ENCODE measurements at places on chromosomes 16 and 17.

DNA sequence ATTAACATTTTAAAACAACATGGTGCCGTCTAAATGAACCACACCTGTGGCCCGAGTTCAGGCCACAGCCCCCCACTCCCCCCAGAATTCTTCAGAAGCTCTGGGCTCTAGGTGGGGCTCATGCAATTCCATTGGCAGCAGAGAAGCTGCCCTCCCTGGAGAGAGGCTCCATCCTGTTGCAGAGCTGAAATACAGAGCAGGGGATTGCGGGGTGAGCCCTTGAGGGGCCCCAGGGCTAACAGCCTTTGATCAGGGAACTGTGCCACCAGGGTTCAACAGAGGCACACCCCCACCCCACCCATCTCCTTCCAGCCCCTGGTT, 69.3 kb downstream of the ABR start:
- no peak for DNase-seq

- DNase-seq: peak; percentile 33
Measured at GRCh38 chr16:74577882-74578366, 29.0 kb downstream of the GLG1 start.

DNA sequence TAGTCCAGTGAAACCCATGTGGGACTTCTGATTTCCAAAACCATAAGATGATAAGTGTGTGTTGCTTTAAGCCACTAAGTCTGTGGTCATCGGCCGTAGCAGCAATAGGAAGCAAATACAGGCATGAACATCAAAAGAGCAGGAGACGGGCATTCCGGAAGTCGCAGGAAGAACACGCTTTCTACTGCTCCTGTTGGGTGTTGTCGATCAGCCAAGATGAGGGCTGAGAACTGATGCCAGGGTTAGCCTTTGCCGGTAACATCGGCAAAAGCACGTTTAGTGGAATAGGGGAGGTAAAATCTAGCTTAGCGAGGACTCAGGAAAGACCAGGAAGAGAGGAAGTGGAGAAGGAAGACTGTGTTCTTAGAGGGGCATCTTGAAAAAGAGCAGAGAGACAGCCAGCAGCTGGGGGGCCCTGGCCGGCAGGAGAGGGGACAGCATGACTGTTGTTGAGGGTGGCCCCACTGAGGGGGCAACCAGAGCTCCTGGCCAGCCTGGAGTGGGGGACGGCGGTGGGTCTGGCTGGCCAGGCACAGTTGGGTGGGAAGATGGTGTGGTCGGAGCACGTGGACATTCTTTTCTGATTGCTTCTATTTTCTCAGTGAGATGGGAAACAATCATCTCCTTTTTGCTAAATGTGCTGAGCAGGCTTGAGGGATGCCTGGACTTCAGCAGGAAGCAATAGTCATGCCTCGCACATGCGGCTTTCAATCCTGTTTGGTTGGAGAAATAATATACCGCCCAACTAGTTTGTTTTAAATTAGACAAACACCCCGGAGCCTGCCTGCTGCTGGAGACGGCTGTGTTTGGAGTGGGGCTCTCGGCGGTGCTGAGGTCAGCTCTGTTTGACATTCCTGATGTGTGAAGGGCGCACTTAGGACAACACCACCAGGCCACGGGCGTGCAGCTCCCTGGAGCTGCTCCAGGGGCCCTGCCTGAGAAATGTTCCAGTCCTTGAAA, 109.9 kb downstream of the METRNL start:
- DNase-seq: no peak

- peak; percentile 75 for DNase-seq
Measured at GRCh38 chr17:1460233-1460632, 4.2 kb upstream of the CRK start.

GRCh38 chr17:30074254-30074653, 42.4 kb upstream of the NSRP1 start:
- DNase-seq: no peak

DNA sequence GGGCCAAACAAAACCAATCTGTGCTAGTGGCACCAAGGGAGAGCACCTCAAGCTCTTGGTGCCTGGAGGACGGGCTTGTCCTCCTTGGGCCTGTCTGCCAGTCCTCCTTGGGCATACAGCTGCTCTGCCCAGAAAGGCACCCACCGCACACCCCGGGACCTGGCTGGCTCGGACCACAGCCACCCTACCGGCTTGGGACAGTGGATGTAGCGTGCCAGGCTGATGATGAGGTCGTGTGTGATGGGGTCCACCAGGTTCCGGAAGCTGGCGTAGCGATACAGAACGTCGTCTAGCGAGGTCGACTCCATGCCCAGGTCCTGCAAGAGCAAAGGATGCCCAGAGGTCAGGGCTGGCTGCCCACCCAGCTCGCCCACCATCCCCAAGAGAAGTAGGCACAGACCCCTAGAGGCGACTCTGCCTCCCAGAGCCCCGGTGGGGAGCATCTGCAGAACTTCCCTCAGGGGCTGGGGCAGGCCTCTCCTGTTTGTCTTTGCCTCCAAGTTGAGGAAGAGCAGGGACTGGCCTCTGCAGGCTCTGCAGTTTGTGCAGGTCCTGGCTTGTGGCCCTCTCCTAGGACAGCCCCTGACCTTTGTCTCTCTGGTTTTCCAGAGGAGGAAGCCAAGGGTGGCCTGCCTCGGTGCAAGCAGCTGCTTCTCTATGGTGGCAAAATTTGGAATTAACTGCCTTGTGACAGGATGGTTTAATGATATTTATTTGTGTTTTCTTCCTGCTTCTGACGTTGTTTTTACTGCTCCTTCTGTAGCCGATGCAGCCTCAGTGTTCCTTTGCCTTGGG, 29.7 kb downstream of the LRRC75A start:
- DNase-seq: no peak

GRCh38 chr17:82734987-82735866, at the start of gene FN3K:
Gene FN3K (plus strand): TSS chr17:82735615. CDS start chr17:82735637, 22 bp downstream.
- no peak for DNase-seq

DNA sequence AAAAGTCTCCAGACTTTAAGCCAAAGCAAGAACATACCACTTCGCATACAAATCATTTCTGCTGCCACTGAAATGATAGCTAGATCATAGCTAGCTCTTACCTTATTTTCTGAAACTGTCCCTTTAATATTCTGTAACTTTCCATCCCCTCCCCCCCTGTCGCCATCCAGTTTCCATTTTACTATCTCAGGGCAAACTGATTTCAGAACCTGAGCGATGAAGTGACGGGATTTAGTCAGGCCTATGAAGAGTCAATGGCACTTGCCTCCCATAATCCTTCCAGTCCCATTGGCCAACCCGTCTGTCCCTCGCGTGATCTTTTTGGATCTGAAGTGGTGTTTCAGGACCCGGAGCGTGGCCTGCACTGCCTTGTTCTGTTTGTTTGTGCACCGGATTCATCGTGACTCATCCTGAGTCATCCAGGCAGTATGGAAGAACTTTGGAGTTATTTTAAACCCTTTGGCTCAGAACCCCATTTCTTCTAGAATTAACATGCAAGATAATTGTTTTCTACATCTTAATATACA, 199.8 kb upstream of the CHMP6 start:
- peak; percentile 88 for DNase-seq

DNA sequence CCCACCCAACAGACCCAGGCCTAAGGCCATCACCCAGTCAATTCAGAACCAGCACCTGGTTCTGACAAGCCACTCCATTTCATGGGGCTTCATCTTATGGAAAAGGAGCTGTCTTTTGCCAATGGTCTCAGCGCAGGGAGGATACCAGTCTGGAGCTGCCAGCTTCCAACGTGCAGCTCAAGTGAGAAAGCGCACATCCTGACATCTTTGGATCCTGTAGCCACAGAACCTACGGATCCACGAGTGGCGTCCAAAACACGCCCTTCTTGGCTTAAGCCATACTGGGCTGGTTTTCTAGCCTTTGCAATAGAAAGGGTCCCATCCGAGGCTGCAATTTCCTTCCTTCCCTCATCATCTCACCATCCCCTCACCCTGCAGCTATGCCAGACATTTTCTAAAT, 101.8 kb downstream of the GAS7 start:
- DNase-seq: no peak

- peak; percentile 24 for DNase-seq
Measured at GRCh38 chr16:22291860-22292318, 5.3 kb upstream of the POLR3E start.

DNA sequence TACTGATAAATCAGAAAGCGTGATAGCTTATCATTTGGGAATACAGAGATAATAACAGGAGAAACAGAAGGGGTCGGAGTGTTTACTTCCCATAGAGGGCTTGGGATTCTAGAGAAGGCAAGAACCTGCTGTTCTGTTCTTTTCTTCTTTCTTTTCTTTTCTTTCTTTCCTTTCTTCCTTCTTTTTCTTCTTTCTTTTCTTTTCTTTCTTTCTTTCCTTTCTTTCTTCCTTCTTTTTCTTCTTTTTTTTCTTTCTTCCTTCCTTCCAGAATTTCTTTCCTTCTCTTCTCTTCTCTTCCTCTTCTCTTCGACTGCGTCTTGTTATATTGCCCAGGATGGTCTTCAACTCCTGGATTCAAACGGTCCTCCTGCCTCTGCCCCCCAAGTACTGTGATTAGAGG, 18.3 kb downstream of the CNEP1R1 start:
- DNase-seq: no peak

DNA sequence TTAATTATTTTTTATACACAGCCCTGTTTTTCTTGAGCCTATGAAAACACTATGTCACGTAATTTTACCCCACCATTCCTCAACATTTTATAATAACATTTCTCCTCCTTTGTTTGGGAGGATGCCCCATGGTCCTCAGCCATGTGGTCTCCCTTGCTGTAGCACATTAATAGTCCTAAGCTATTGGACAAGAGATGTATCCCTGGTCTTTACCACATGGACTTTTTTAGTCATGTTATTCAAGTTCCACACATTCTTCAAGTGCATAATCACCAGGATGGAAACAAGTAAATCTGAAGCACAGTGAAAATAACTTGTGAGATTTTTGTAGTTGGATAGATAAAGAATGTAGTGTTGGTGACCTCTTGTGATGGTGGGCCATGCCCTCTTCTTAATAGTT, 2.0 kb upstream of the KRTAP2-3 start:
- DNase-seq: peak; percentile 40

GRCh38 chr17:2624292-2624731, 30.9 kb downstream of the PAFAH1B1 start:
- no peak for DNase-seq

DNA sequence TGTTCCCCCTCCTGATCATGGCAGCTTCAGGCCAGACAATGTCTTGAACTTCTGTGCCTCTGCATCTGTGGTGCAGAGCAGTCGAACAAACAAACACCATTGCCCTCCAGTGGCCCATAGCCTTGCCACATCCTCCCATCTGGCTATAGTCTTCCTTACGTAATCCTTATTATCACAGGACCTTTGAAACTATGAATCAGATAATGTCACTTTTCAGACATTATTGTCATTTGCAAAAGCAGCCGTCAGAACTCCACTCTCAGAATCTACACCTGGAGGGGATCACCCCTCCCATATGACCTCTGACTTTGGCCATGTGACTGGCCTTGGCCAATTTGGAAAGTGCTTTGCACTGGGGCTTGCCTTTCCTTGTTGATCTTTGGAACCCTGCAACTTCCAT, 387.3 kb downstream of the MAF start:
- no peak for DNase-seq

GRCh38 chr16:85913688-85914422, 14.9 kb downstream of the IRF8 start:
- DNase-seq: no peak

- peak; percentile 73 for DNase-seq
Measured at GRCh38 chr17:41615454-41615853, 2.9 kb upstream of the KRT16 start.

DNA sequence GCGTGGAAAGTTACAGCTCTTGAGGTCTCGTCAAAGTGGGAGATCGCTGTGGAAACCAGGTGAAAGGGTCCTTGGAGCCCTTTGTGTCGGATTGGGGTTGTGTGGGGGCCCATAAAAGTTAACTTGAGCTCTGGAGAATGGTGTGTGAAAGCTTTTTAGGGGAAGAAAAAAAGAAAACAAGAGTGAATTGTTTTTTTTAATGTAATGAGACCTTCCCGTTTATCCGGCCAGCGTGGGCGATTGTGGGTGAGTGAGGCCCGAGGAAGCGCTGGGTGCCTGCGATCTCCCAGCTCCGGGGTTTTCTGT, 150.6 kb downstream of the MSI2 start:
- DNase-seq: no peak

DNA sequence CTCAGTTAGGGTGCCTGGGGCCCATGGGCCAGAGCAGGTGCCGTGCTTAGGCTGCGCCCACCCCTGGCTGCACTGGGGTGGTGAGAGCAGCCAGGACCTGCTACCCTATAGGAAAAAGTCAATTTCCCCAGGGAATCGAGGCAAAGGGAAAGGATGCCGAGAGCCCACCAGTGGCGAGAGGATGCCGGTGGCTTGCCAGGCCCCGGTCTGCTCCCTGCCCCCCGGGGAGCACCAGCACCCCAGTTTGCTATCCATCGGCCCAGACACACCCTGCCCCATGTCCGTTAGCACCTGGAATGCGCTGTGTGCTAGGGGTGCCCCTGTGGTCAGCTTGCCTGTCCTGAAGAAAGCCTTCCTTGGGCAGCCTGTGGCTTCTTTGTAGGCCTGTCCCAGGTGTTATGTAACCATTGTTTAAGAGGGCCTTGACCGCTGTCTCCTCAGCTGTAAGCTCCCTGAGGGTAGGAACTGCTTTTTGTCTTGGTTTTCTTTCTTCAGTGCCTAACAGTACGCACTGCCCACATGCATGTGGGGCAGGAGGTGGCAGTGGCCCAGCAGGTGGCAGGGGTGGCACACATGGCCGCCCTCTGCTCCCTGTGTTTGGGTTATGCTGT, 40.8 kb downstream of the NT5M start:
- DNase-seq: no peak

- DNase-seq: no peak
Measured at GRCh38 chr16:27394516-27394915, 7.5 kb upstream of the IL21R start.

DNA sequence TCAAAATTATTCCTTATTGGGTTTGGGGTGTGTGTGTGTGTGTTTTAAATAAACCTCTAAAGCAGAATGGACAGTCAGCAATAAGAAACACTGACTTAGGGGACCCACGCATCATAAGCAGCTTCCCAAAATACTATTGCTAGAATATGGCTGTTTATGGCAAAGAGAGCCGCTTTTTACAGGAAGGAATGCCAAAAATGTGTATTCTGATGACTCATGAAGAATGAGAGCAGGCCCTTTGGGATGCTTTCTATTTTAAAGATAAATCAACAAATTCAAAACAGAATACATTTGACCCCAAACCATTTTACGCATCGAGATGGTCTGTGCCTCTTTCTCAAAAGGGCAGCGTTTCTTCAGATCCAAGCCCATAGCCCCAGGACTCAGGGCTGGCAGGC, 37.5 kb downstream of the ARHGAP17 start:
- DNase-seq: no peak

DNA sequence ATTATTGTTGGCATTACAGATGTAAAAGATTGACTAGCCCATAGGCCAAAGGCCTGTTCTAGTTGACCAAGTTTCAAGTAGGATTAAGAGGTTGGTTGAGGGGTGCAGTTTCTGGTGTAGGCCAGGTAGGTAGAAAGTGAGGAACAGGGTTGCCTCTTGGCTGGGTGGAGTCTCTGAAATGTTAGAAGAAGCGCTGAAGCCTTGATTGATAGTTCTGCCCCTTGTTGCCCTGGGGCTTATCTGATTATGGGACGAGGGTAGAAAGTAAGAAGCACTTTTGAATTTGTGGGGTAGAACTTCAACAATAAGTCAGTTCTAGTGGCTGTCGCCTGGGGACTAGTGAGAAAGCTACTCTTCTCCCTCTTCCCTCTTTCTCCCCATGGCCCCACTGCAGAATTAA, 6.2 kb downstream of the BCL6B start:
- no peak for DNase-seq
